ENCODE measurements at places on chromosomes 6 and 20. TPM values are rescaled to one million over a fixed set of nuclear protein-coding genes. Genes with fewer than 3 reads are reported as not detected.

Gene MDC1
- 4.6 TPM for total RNA-seq

Gene POM121L2
- not detected for total RNA-seq

Gene RSPO3
- 2.6 TPM for total RNA-seq

Gene LPA
- not detected for total RNA-seq

Gene TCF21
- 1.9 TPM for total RNA-seq

Gene DSP
- 0.33 TPM for total RNA-seq

Gene GSTA2
- total RNA-seq: not detected

Gene STAU1
- total RNA-seq: 45.1 TPM

Gene MUC21
- not detected for total RNA-seq

Gene CLPSL2
- total RNA-seq: not detected

Gene CCND3
- total RNA-seq: 26.9 TPM

Gene PMEPA1
- total RNA-seq: under 0.01 TPM

Gene CDK19
- 16.9 TPM for total RNA-seq

Gene SAMD10
- 0.87 TPM for total RNA-seq

Gene C20orf202
- 0.12 TPM for total RNA-seq

Gene BIRC7
- not detected for total RNA-seq

Gene CST5
- total RNA-seq: not detected

Gene ANGPT4
- not detected for total RNA-seq

Gene TRIM40
- not detected for total RNA-seq

Gene SRMS
- total RNA-seq: not detected

Gene HTR1B
- not detected for total RNA-seq

Gene EEF1A2
- total RNA-seq: 0.33 TPM

Gene STMND1
- total RNA-seq: not detected

Gene CRISP2
- not detected for total RNA-seq

Gene PREX1
- total RNA-seq: 21.4 TPM
